Activated CD8-positive, alpha-beta memory T cell treated with anti-CD3 and anti-CD28 coated beads for 1 hour (primary cell): ENCODE measurements at places on chromosomes 4 and X.

GRCh38 chr4:99979872-99980271 lies 29.8 kb upstream of the H2AZ1 start:
- DNase-seq = no peak

GRCh38 chrX:106069048-106069447 lies 30.5 kb upstream of the SERPINA7 start:
- no peak for DNase-seq

DNA sequence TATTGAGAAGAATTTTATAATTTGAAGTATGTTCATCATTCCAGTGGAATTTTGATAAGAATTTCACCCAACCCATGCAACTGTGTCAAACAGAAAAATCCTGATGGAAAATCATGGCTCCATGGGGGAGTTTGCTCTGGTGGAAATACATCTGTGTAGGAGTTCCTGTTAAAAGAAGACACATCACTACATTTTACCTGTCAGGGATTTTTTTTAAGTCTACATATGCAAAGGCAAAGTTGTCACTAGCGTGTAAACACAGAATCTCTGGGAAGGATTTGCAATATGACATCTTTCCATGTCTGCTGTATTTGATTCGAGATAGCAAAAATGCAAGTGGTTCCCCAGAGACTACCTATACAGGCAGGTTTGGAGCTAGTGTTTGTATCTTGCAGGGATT lies 581.0 kb downstream of the KCNIP4 start:
- DNase-seq = no peak

- DNase-seq = no peak
Measured at GRCh38 chrX:45449982-45450381, 249.3 kb upstream of the DIPK2B start.

- no peak for DNase-seq
Measured at GRCh38 chr4:127416115-127416514, 216.6 kb upstream of the INTU start.

GRCh38 chrX:107699616-107700015 lies 71.3 kb downstream of the PRPS1 start:
- DNase-seq = no peak

- DNase-seq = no peak
Measured at GRCh38 chr4:3744232-3744631, 22.0 kb upstream of the ADRA2C start.

DNA sequence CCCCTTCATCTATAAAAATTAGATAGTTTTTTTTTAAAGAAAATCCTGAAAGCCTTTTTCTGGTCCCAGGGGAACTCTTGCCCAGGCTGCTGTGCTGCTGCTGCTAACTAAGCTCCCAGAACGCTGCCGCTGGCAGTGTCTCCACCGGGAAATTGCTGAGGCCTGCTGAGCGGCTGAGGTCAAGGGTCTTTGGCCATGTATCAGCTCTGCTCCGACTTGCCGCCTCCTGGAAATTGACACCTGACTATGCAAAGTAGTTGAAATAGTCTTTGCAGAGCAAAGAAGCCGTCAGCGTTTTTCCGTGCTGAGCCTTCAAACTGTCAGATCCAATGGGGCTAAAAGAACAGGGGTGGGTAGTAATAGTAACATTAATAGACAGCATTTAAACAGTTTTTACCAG lies 839 bp downstream of the QDPR start:
- DNase-seq = no peak

- DNase-seq = no peak
Measured at GRCh38 chrX:74613370-74614092, 893 bp downstream of the RLIM start.

DNA sequence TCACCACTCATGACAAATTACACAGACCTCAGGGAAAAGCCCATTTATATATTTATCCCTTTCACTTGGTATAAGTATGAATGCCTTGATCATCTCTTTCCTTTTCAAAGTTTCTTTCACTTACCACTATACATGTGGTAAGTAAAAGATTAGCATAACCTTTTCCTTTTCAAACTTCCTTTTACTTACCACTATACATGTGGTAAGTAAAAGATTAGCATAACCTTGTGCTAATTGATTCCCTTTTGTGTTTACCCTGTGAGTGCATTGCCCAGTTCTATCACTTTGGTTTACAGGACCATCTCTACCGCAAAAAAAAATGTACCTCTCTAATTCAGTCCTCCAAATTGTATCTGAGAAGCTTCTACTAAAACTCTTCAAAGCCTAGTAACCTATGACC lies 32.7 kb upstream of the TCEANC start:
- DNase-seq = no peak

GRCh38 chr4:55075823-55076716 lies 49.3 kb downstream of the KDR start:
- no peak for DNase-seq

DNA sequence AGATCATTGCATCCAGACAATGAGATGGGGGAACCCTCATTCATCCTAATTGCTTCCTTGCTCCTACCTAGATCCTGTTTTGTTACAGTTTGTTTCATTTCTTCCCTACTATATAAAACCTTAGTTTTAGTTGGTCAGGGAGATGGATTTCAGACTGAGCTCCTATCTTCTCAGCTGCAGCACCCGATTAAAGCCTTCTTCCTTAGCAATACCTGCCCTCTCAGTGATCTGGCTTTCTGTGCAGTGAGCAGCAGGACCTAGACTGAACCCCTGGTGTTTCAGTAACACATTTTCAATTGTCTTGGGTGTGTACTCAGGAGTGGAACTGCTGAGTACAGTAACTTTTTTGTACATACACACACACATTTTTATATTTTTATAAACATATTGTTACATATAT lies 187.4 kb downstream of the APBB2 start:
- no peak for DNase-seq

DNA sequence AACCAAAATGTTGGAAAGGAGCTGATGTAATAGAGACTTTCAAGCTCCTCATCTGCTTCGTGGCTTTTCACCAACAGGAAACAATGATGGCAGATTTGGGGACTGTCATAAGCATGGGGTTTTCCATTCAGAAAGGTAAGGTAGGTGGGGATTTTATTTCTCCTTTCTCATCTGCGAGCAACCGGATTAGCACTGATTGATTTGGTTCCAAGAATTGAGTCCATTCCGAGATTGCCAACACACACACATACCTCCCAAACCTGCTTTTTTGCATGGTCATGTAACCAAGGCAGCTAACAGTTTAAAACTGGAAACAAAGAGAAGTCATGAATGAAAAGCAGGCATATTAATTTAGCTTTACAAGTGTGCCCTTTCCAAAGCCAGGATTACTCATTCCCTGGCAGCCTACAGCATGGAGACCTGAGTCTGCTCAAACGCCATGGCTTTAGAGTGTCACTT lies 63.0 kb upstream of the LNX1 start:
- no peak for DNase-seq

GRCh38 chr4:14178421-14178820 lies 550.9 kb upstream of the BOD1L1 start:
- no peak for DNase-seq

DNA sequence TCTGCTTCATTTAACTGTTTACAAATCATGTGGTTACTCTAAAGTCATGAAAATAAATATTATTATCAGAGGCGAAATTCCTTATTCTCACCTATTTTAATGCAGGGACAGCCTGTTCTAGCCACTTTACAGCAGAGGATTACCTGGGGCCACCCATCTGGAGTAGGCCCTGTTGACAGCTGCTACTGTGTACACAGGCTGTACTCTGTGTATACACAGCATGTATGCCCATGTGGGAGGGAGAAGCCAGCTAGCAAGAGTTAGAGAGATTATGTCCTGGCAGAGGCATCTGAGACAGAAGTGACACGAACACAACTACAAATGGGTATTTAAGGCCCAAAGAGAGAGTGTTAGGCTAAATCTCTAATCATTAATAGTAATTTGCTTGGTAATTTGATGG lies 62.1 kb downstream of the GPRIN3 start:
- no peak for DNase-seq

GRCh38 chr4:84582988-84583875 lies at the start of gene CDS1:
Gene CDS1, plus strand, starts transcription at chr4:84583127. Its CDS starts 275 bp downstream, at chr4:84583402.
- no peak for DNase-seq

GRCh38 chrX:107827852-107828251 lies 2.2 kb downstream of the MID2 start:
- DNase-seq = no peak

GRCh38 chr4:38002451-38003071 lies 42.4 kb downstream of the PTTG2 start:
- DNase-seq = no peak

DNA sequence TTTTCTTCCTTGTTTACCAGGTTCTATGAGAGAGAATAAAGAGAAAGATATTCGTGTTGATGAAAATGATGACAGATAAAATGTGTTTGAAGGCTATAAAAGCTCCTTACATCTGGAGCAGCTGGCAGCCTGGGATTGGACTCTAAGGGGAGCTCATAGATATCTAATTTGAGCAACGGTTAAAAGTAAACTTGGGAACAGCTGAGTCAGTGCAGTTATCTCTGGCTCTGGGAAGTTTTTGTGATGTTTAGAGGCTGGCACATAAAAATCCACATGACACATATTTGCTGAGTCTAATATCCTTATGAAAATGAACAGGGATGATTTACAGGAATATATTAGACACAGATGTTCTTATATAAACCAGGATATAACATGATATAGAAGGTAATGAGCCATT lies 331.8 kb upstream of the TENM3 start:
- no peak for DNase-seq

- DNase-seq = no peak
Measured at GRCh38 chr4:141395246-141395830, 174.6 kb downstream of the ZNF330 start.

DNA sequence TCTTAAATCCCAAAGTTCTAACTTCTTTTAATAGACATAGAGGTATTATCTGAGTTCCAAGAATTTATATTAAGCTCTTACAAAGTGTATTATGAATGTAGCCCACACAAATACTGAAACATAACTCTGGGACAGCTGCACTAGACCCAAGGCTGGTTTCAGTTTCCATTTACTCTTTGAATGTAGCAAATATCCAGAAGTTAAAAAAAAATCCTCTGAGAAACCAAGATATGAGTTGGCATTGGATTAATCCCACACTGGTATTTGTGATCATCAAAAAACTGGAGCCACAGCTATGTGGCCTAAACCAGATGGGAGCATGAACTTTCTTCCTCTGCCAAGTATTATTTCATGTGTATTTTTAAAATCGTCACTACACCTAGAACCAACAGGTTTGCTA lies 23.6 kb upstream of the SMPX start:
- no peak for DNase-seq

GRCh38 chr4:78720994-78721677 lies 55.0 kb upstream of the BMP2K start:
- DNase-seq = no peak

GRCh38 chrX:67721321-67721720 lies 177.5 kb downstream of the AR start:
- no peak for DNase-seq

- no peak for DNase-seq
Measured at GRCh38 chr4:141425124-141425523, 204.4 kb downstream of the ZNF330 start.

DNA sequence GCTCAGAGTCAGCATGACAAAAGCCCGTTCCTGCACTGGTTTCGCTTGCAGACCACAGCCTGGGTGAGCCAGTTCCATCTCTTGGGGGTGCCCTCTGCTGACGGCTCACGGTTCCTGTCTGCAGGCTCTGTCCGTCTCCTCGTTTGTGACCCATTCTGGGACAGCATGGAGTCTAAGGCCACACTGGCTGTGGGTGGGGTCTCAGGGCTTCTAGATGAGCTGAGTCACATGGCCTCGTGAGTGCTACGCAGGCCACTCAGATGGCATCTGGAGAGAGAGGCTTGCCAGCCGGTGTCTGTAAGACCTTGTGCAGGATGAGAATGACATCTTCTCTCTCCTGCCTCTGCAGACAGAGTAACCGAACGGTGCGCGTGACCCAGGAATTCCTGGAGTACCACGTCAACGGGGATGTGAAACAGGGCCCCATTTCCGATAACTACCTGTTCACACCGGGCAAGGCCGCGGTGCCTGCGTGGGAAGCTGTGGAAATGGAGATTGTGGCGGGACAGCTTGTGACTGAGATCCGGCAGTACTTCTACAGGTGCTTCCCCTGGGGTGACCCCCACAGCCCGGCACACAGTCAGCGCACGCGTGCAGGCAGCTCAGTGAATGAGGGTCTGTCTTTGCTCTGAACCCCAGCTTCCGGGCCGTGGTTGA lies 31.6 kb upstream of the MRFAP1 start:
- DNase-seq = no peak

DNA sequence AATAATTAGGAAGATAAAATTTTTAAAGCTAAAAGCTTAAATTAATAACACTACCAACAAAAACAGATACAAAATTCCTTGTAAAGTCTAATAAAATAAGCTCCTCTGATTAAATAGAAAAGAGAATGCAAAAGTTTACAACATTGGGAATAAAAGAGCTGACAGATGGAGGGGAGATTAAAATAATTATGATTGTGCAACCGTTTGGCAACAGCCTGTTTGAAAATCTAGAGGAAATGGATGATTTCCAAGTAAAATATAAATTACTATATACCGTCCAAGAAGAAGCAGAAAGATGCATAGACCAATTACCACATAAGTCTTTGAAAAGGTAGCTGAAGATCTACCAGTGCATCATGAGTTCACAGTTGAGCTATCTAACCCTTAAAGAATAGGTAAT lies 46.4 kb upstream of the VBP1 start:
- no peak for DNase-seq

- DNase-seq = no peak
Measured at GRCh38 chr4:100162027-100162685, 28.1 kb downstream of the DDIT4L start.

GRCh38 chr4:122331195-122331594 lies 47.6 kb upstream of the ADAD1 start:
- no peak for DNase-seq

- DNase-seq = no peak
Measured at GRCh38 chr4:150325872-150326271, 247.6 kb downstream of the DCLK2 start.

DNA sequence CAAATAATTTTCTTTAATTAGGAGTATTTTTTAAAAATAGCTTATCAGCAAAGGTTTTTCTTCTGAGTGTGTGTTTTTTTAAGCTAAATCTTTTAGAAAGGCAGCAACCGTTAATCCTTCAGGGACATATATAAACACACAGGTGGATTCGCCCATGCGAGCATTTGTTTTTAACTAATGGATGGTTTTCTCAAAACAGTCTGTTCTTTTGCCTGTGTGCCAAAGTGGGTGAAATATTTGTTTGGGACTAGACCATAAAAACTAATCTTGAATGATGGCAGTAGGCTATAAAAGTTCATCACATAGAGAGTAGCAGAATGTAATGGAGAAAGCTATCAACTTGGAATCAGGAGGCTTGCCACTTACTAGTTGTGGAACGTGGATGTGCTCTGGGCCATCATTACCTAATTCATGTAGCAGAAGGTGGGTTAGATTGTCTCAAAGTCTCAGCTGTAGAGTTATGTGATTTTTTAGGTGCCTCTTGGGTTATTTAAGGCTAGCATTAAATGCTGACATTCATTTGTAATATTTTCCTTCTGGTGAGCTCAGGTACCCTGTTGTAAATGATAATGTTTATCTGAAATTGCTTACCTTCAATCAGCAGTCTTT lies 7.4 kb upstream of the TAPT1 start:
- DNase-seq = no peak

- DNase-seq = no peak
Measured at GRCh38 chr4:11106190-11106589, 322.5 kb downstream of the HS3ST1 start.

GRCh38 chr4:183408796-183409195 lies 35.6 kb upstream of the CDKN2AIP start:
- DNase-seq = no peak
